ENCODE measurements at places on chromosomes 6 and 20. TPM values are rescaled to one million over a fixed set of nuclear protein-coding genes. Genes with fewer than 3 reads are reported as not detected.

DNA sequence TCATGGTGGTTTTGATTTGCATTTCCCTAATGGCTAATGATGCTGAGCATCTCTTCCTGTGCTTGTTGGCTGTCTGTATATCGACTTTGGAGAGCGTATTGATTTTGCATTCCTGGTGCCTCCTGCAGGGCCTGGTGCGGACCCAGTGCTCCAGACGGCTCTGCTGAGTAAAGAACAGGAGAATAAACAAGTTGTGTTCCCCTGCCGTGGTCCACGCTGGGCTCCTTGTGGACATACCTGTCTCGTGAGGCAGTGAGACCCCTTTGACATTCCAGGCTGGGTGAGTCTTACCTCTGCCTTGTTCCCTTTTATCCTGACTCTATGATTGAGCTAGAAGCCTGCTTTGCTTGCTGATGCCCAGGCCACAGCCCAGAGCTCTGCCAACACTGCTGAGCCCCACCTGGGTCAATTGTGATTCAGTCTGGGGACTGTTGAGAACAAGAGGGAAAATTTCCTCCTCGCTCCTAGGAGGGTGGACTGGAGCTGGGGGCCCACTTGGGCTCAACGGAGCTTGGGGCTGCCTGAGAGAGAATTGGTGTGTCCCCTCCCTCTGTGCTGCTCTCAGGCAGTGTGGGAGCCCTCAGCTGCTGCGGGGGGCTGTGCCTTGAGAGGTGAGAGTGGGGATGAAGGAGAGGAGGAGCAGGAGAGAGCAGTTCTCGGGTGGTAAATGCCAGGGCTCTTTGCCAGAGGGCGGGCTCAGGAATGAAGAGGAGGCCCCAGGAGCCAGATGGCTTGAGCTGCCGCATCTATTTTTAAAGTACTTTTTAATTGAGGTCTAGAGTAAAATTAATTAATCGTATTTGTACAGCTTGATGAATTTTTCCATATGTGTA, 43.7 kb upstream of the PMEPA1 start:
- no peak for DNase-seq

Gene KHDRBS2
- not detected for total RNA-seq

Gene BTNL2
- total RNA-seq = not detected

Gene SMAP1
- total RNA-seq = 23.7 TPM

DNA sequence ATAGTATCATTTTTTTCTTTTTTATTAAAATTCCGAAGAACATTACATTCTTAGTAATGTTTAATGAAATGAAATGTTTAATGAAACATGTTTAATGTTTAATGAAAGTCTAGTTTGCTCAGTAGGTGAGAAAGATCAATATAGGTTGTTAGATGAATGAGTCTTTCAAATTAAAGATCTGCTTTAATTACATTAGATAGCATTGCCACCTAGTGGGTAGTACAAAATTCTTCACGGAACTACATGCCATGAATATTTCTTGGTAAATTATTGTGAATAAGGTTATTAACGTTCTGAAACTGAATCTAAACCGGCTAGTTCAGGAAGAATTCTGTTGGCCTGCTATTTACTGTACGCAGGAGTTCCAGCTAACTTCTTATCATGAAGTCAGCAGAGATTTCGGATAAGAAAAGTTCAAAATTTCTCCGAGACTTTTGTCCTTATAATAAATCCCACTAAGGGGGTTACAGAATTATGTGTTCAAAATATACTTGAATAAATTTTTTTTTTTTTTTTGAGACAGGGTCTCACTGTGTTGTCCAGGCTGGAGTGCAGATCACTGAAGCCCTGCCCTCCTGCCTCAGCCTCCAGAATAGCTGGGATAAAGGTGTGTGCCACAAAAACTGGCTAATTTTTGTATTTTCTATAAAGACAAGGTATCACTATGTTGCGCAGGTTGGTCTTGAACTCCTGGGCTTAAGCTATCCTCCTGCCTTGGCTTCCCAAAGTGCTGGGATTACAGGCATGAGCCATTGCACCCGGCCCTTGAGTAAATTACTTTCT, 7.9 kb upstream of the GMNN start:
- DNase-seq = peak; percentile 42

GRCh38 chr6:42454428-42454791, 2.7 kb upstream of the TRERF1 start:
- no peak for DNase-seq

- no peak for DNase-seq
Measured at GRCh38 chr6:138307352-138307751, 70.4 kb upstream of the SMIM28 start.

- peak; percentile 33 for DNase-seq
Measured at GRCh38 chr6:167811442-167812087, 15.1 kb upstream of the AFDN start.

Gene HCK
- total RNA-seq = not detected

- no peak for DNase-seq
Measured at GRCh38 chr6:27706431-27706830, 205.8 kb downstream of the OR2B2 start.

Gene NR2E1
- total RNA-seq = not detected

- DNase-seq = no peak
Measured at GRCh38 chr6:55448451-55448850, 121.2 kb downstream of the GFRAL start.

GRCh38 chr20:63058696-63059335, 52.1 kb upstream of the BHLHE23 start:
- no peak for DNase-seq

DNA sequence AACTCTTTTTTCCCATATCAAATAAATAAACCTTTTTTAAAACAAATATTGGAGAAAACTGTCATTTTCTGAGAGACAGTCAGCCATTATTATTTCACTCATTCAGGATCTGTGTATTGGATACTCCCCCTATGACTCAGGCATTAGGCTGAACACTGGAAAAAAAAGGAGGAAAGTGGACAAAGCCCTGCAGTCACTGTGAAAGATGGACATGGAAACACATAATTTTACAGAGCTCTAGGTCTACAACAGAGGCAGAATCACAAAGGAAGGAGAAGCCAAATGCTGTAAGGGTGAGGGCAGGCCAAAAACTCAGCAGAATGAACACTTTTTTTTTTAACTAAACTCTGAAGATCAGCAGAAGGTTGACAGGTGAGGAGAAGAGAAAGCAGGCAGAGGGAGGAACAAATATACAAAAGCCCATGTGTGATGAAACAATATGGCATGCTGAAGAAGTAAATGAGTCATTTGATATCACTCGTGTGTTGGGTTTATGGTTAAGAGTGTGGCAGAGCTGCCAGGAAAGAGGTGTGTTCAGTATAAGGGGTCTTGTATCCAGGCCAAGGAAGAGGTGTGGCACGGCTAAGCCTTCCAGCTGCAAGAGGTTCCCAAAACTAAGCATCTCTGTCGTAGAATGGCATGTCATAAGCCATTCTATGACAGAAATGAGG, 39.1 kb downstream of the EPB41L2 start:
- no peak for DNase-seq

- DNase-seq = no peak
Measured at GRCh38 chr20:24364482-24364881, 104.9 kb upstream of the SYNDIG1 start.

GRCh38 chr20:14295238-14295637, 42.2 kb downstream of the FLRT3 start:
- DNase-seq = no peak

Gene MEI4
- total RNA-seq = not detected

DNA sequence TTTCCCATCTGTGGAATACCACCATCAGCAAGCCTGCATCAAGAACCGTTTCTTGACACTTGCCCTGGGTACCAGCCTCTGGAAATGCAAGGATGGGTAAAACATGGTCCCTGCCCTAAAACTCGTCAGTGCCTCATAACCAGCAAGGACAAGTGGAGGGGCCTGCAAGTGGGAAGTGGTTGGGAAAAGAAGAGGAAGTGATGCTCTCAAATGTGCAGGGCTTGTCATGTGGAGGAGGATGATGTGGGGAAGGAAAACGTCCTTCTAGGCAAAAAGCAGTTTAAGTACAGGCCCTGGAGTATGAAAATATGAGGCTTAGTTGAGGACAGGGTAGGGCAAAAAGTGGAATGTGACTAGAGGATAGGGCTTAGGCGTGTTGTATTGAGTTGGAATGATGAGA, 19.0 kb downstream of the RREB1 start:
- DNase-seq = no peak

Gene MYO6
- total RNA-seq = 2.8 TPM

Gene BTN1A1
- not detected for total RNA-seq

Gene CNR1
- not detected for total RNA-seq

DNA sequence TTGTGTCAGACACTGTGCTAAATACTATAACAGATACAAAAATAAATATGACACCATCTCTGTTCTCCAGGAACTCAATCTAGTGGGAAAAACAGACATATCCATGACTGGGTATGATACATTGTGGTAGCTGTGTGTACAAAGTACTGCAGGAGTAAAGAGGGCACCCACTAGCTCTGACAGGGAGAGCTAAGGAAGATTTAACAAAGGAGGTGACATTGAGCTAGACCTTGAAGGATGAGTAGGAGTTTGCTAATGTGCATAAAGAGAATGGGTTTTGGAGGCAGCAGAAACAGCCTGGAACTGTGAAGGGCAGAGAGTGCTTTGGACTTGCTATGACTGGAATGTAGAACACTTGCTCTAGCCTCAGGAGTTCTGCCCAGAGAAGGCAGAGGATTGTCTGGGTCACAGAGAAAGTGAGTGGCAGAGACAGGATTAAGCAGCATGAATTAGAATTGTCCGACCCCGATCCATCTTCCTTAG, 14.4 kb downstream of the MMP24 start:
- no peak for DNase-seq

Gene DSP
- 0.46 TPM for total RNA-seq
